ENCODE measurements at places on chromosomes 5 and 9.

- DNase-seq = no peak
Measured at GRCh38 chr5:142753116-142753631, 17.0 kb upstream of the ARHGAP26 start.

DNA sequence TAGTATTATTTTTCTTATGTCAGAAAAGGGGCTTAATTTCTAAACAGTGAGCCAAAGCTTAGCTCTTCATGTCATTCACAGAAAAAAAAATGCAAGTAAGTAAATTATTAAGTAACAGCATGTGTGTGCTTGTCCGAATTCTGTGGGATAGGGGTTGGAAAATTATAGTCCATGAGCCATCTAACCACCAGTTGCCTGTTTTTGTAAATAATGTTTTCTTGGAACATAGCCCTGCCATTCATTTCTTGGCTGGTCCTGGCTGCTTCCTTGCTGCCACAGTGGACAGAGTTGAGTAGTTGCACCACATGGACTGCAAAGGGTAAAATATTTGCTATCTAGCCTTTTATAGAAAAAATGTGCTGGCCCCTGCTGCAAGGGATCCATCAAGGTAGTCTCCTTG lies 513.7 kb upstream of the WWC1 start:
- DNase-seq = no peak

GRCh38 chr9:36893911-36894310 lies 140.2 kb downstream of the PAX5 start:
- DNase-seq = no peak

DNA sequence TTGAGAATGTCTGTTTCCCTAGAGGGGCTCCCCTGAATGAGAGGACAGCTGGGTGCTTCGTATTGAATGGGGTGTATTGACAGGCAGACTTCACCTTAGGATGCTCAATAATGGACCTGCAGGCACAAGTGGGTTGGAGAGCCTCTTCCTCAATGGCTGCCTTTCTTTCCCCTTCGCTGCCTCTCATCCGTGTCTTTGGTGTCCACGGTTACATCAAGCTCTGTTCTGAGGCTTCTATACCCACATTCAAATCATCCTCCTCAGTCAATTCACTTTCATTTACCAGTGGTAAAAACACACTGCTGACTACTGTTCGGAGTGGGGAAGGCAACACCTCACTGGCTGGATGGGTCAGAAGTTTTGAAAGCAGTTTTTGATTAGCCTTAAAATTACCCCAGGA lies 20.6 kb downstream of the LIX1 start:
- DNase-seq = no peak

- no peak for DNase-seq
Measured at GRCh38 chr5:100161868-100162267, 373.3 kb upstream of the FAM174A start.

- DNase-seq = no peak
Measured at GRCh38 chr5:113268232-113268631, 166.6 kb downstream of the TSSK1B start.

DNA sequence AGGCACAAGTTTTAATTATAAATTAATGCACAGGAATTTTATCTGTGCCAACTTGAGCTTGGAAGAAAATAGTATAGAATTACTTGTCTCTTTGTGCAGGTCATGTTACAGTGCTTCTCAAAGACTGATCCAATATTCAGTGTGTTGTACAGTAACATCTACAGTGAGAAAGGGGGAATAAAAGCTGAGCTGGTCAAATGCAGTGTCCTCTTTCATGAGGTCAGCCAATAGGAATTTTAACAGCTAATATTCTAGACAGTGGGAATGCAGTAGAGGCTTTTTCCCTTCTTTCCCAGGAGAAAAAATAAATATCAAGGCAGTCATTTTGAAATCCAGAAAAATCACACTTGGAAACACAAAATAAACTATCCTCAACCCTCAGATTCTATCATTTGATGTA lies 95.7 kb upstream of the ITGA1 start:
- no peak for DNase-seq
